Suprapubic skin (tissue), 4 donors: ENCODE measurements at places on chromosomes 3 and 15. TPM values are rescaled to one million over a fixed set of nuclear protein-coding genes. Genes with fewer than 3 reads are reported as not detected.

GRCh38 chr15:58038426-58039078 lies 27.0 kb downstream of the ALDH1A2 start:
- H3K36me3 ChIP-seq, result no peaks in the 10 kb centered on the region
- no peaks in the 10 kb centered on the region for H3K27me3 ChIP-seq
- no peak for DNase-seq
- H3K4me1 ChIP-seq, result peaks cover 8% of the 10 kb centered on the region
- no peak overlapping the region for H3K27ac ChIP-seq
- H3K4me3 ChIP-seq, result no peak overlapping the region

DNA sequence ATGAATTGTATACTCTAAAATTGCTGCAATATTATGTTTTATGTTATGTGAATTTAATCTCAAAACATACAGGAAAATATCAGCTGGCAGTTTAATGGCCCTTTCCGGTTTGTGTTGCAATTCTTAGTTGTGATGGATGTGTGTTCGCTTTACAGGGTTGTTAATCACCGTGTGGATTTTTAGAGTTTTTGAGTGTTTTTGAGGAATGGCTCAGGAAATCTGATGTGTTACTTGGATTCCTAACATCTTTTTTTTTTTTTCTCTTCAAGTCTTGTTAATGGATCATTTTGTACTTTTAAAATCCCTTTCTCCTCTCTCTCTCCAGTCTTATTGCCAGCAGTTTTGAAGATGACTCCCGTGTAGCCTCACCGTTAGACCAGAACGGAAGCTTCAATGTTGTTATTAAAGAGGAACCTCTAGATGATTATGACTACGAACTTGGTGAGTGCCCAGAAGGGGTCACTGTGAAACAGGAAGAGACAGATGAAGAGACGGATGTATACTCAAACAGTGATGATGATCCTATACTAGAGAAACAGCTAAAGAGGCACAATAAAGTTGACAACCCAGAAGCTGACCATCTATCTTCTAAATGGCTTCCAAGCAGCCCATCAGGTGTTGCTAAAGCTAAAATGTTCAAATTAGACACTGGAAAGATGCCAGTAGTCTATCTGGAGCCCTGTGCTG lies 35.7 kb downstream of the MGA start:
- peaks cover 7% of the 10 kb centered on the region for H3K4me1 ChIP-seq
- no peaks in the 10 kb centered on the region for H3K27me3 ChIP-seq
- no peak overlapping the region for H3K27ac ChIP-seq
- DNase-seq, result no peak
- H3K36me3 ChIP-seq, result peaks cover 10% of the 10 kb centered on the region

GRCh38 chr3:16482770-16483531 lies 30.5 kb downstream of the RFTN1 start:
- no peak for DNase-seq
- H3K4me1 ChIP-seq, result peaks cover 18% of the 10 kb centered on the region
- no peaks in the 10 kb centered on the region for H3K36me3 ChIP-seq

GRCh38 chr15:38878026-38878425 lies 313.4 kb upstream of the RASGRP1 start:
- no peak overlapping the region for H3K4me3 ChIP-seq
- H3K36me3 ChIP-seq, result no peaks in the 10 kb centered on the region
- H3K27me3 ChIP-seq, result no peaks in the 10 kb centered on the region
- H3K4me1 ChIP-seq, result peaks cover 10% of the 10 kb centered on the region

The TMC3 gene
- total RNA-seq, result not detected

The MUC4 gene
- not detected for total RNA-seq

The TMEM207 gene
- total RNA-seq, result not detected

- peaks cover 33% of the 10 kb centered on the region for H3K4me1 ChIP-seq
- no peaks in the 10 kb centered on the region for H3K27me3 ChIP-seq
- H3K27ac ChIP-seq, result peak overlapping the region; percentile 59
- H3K36me3 ChIP-seq, result no peaks in the 10 kb centered on the region
These were observed 244.7 kb upstream of the ZPLD1 start for GRCh38 chr3:102189956-102190723.

The GABRR3 gene
- not detected for total RNA-seq

- no peak for DNase-seq
- peaks cover 24% of the 10 kb centered on the region for H3K4me1 ChIP-seq
- peaks cover 9% of the 10 kb centered on the region for H3K27me3 ChIP-seq
These were observed 4.5 kb downstream of the PTX3 start for GRCh38 chr3:157441102-157441624.

GRCh38 chr15:76565366-76565765 lies 228.8 kb downstream of the ISL2 start:
- H3K27ac ChIP-seq, result no peak overlapping the region
- H3K36me3 ChIP-seq, result no peaks in the 10 kb centered on the region
- no peaks in the 10 kb centered on the region for H3K27me3 ChIP-seq

- no peak overlapping the region for H3K27ac ChIP-seq
- H3K4me1 ChIP-seq, result peaks cover 10% of the 10 kb centered on the region
- no peak for DNase-seq
- H3K4me3 ChIP-seq, result no peak overlapping the region
- no peaks in the 10 kb centered on the region for H3K27me3 ChIP-seq
These were observed 91.7 kb upstream of the MITF start for GRCh38 chr3:69647511-69648110.

The DUOX1 gene
- 87.2 TPM for total RNA-seq

GRCh38 chr3:137770066-137770834 lies 6.1 kb downstream of the SOX14 start:
- peaks cover 100% of the 10 kb centered on the region for H3K27me3 ChIP-seq
- H3K4me3 ChIP-seq, result peak overlapping the region; percentile 43
- H3K36me3 ChIP-seq, result no peaks in the 10 kb centered on the region
- no peak for DNase-seq
- H3K27ac ChIP-seq, result no peak overlapping the region

DNA sequence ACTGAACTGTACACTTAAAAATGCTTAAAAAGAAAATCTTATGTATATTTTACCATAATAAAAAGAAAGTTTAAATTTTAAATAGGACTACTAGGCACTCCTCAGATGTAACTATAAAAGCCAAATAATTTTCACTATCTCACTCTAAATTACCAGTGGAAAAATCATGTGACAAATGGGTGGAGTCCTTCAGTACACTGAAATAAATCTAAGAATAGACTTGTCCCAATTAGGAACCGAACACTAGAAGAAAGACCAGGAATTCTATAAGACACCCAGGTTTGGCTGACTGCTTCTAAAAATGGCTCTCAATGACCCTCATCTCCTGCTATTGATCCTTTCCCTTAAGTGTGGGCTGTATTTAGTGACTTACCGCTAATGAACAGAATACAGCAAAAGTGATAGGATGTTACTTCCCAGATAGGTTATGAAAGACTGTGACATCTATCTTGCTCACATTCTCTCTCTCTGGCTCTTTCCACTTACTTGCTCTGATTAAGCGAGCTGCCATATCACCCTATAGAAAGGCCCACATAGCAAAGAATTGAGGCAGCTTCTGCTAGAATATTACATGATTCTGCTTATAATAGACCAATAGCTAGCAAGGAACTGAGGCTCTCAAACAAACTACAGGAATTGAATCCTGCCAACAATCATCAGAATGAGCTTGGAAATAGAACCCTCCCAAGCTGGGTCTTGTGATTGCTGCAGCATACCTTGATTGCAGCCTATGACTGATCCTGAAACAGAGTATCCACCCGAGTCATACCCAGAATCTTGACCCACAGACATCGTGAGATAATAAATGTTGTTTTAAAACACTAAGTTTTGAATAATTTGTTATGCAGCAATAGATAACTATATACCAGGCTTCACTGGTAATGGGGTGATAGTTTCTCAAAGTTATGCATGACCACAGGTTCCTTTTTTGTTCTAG lies 16.9 kb downstream of the TTBK2 start:
- no peak overlapping the region for H3K4me3 ChIP-seq
- peaks cover 9% of the 10 kb centered on the region for H3K4me1 ChIP-seq
- H3K36me3 ChIP-seq, result no peaks in the 10 kb centered on the region
- H3K27me3 ChIP-seq, result no peaks in the 10 kb centered on the region

GRCh38 chr3:184505076-184505878 lies 56.3 kb upstream of the EPHB3 start:
- H3K4me3 ChIP-seq, result no peak overlapping the region
- H3K36me3 ChIP-seq, result no peaks in the 10 kb centered on the region
- no peaks in the 10 kb centered on the region for H3K27me3 ChIP-seq
- no peak for DNase-seq
- H3K27ac ChIP-seq, result no peak overlapping the region

GRCh38 chr3:4091786-4092185 lies 211.4 kb upstream of the SETMAR start:
- H3K4me3 ChIP-seq, result no peak overlapping the region
- H3K36me3 ChIP-seq, result no peaks in the 10 kb centered on the region
- H3K4me1 ChIP-seq, result no peaks in the 10 kb centered on the region
- DNase-seq, result no peak
- H3K27ac ChIP-seq, result no peak overlapping the region

DNA sequence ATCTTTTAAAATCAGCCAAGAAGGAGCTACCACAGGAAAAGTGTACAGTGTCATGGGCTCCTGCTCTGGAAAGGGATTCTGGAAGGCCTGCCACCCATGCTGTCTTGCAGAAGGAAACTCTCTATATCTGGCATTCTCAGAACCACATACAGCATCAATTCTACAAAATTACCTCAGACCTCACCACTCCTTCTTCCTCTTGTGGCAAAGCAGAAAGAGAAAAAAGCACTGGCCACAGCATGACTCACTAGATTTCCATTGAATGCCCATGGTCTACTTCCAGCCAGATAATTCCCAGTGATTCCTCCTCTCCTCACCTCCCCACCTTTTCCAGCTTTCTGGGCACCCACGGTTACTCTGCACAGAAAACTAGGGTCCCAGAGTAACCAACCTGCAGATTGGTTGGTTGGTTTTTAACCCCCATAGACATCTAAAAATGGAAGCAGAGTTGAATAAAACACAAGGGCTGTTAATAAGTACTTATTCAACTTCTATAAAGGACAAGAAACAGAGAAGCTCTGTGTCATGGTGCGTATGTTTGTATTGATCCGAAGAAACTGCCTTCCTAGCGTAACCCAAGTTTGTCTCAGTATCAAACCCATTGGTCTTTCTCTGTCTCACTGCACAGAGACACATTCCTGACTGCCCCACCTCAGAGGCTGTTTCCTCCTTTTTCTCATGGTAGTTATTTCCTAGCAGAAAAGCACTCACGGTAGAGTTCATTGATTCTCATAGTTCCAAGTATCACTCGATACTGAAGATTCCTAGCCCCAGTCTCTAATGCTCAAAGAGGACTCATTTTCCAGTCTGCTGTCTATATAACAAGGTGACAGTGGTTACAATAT lies 67.7 kb downstream of the LDHAL6B start:
- no peak for DNase-seq
- H3K36me3 ChIP-seq, result peaks cover 3% of the 10 kb centered on the region
- H3K4me3 ChIP-seq, result no peak overlapping the region
- H3K27me3 ChIP-seq, result no peaks in the 10 kb centered on the region
- H3K4me1 ChIP-seq, result peaks cover 14% of the 10 kb centered on the region

The FOXB1 gene
- not detected for total RNA-seq

DNA sequence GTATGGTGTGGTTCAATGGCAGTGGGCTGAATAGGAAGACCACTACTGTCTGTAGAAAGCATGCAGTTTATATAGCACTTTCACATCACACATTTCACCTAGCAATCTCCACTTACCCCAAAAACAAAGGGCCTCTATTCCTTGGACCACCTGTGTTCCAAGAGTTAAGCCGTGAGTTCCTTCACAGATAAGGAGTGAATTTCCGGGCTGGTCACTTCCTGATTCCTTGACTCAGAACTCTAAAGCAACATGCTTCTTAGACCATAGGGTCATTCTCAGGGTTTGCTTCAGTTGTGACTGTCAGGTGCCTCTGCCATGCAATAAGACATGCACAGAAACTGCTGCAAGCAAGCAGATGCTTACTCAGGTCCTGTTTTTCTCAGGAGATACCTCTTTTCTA lies 588.5 kb upstream of the TGFBR2 start:
- no peaks in the 10 kb centered on the region for H3K27me3 ChIP-seq
- H3K4me1 ChIP-seq, result no peaks in the 10 kb centered on the region
- H3K27ac ChIP-seq, result no peak overlapping the region
- no peaks in the 10 kb centered on the region for H3K36me3 ChIP-seq
